ENCODE measurements at places on chromosomes 1 and 21.

DNA sequence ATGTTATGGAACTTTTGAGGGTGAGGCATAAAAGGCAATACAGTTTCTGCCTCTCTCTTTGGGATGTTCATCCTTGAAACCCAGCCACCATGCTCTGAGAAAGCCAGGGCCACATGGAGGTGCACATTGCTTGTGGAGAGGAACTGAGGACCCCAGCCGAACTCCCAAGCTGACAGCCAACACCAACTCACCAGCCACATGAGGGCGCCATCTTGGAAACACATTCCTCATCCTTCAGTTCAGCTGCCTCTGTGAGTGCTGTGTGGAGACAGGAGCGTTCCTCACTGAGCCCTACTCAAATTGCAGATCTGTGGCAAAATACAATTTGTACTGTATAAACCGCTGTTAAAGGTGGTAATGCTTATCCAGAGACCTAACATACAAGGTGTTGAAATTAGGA lies 137.5 kb downstream of the GABPA start:
- DNase-seq = no peak

GRCh38 chr1:181416268-181416860 lies 67.0 kb upstream of the CACNA1E start:
- DNase-seq = no peak

- no peak for DNase-seq
Measured at GRCh38 chr1:84705513-84705912, 15.3 kb upstream of the SSX2IP start.

- DNase-seq = no peak
Measured at GRCh38 chr1:44890007-44890406, 47.0 kb upstream of the PTCH2 start.

DNA sequence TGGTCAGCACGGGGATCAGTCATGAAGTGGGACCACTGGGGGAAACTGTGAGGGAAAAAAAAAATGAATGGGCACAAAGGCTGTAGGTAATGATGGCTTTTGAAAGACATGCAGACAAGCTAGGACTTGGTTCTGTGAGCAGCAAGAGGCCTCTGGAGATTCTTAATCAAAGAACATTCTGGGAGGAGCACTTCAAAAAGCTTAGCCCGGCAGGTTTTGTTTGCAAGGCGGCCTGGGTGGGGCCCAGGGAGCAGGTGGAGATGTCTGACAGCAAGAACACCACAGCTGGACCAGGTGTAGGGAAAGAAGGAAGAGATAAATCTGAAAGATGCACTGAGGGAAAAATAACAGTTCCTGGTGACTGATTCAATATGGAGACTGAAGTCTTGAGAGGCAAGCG lies 6.0 kb downstream of the TEX35 start:
- DNase-seq = no peak

- no peak for DNase-seq
Measured at GRCh38 chr1:156703741-156704140, 1.6 kb downstream of the CRABP2 start.

DNA sequence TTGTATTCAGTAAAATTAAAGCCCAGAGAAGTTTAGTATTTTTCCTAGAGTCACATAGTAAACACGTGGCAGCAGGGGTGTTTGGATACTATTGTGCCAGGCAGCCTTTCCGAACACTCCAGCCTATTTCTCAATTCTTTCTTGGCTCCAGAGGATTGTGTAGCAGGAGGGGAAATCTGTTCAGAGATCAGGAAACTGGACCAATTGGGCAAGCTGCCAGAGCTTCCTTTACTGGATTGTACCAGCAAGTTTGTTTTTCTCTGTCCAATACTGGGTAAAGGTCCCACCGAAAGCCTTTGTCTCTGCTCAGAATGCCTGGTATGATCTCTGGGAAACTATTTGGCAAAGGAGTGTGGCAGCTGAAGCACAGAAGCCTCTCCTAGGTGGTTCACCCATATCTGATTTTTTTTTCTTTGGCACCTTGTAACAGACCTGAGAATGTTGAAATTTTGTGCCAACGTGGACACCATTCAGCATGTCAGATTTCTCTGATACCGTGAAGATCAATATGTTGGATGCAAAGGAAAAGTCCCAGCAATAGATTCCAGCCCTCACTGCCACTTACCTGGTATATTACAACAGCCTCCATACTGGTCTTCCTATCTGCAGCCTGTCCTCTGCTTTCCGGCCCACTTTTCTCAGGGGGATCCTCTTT lies 126.2 kb downstream of the FGGY start:
- no peak for DNase-seq

DNA sequence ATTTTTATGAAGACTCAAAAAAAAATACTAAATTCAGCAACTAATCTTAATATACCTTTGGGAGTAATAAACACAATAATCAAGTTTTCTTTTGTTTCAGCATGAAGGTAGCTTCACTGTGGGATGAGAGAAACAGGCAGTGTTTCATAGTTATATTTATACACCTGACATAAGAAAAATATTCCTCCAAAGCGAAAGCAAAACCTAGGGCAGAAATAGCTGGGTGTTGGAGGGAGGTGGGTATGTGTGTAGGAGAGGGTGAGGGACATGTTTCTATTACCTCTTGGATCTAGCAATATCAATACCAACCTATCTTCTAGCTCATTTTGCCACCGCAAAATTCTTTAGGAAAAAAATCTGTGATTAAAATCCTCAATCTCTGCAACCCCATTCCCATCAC lies 24.9 kb upstream of the MAN1A2 start:
- no peak for DNase-seq

- no peak for DNase-seq
Measured at GRCh38 chr1:83889707-83890106, 109.2 kb downstream of the TTLL7 start.

DNA sequence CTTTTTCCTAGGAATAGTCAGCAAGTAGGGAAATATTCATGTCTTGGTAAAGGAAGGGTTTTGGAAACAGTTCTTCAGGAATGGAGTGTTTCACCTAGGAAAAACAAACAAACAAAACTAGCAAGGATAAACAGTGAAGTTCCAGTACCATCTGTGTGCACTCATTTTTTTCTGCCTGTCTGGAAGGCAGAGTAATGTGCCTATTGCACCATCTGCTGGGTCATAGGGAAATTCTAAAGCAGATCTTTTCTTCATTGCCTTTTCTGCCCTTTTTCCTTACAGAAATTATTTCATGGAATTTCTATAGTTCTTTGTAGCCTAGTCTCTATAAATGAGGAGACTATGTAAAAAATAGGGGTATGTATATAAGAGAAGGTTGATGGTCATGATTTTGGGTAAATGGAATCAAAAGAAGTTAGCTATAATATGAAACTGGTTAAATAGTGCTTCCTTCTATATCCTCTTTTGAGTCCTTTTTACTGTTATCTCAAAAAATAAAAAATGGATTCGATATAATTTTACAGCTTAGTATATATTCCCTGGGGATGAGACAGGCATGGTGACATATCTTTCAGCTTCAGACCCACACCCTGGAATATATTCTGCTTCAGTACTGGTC lies 3.4 kb upstream of the HRNR start:
- no peak for DNase-seq

DNA sequence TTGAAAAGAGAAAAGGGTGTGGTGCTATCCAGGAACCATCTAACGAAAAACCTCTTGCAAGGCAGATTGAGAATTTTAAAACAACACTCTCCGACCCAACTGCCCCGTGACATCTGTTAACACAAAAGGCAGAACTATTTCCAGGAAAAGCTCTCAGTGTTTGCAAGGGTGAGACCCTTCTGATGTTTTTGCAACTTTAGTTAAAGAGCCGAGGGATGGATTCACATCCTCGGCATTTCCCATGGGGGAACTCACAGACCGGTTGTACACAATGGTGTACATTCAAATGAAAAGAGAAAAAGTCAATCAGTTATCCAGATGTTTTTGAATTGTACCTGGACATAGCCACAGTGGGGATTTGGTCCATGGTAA lies 120.0 kb downstream of the NGF start:
- no peak for DNase-seq

- no peak for DNase-seq
Measured at GRCh38 chr1:243351337-243351736, 95.5 kb downstream of the SDCCAG8 start.

- no peak for DNase-seq
Measured at GRCh38 chr1:44786138-44786840, 1.7 kb downstream of the BEST4 start.

DNA sequence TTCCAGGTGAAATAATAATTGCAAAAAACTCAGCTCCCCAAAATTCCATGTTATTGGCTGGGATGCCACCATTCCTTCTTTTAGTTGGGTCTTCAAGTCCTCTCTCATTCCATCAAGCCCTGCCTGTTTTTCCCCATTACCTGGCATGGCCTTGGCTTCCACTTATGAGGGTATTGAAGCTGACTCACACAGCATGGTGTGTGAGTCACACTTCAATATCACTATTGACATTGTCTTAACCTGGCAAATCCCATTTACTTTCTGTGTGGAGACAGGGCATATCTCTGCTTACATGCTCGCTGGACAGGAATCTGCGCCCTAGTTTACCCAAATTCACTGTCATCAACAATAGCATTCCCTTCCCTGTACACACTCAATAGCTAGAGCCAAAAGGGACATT lies 1806.8 kb downstream of the BRINP3 start:
- no peak for DNase-seq

- DNase-seq = no peak
Measured at GRCh38 chr21:41713495-41714281, 53.2 kb downstream of the RIPK4 start.

DNA sequence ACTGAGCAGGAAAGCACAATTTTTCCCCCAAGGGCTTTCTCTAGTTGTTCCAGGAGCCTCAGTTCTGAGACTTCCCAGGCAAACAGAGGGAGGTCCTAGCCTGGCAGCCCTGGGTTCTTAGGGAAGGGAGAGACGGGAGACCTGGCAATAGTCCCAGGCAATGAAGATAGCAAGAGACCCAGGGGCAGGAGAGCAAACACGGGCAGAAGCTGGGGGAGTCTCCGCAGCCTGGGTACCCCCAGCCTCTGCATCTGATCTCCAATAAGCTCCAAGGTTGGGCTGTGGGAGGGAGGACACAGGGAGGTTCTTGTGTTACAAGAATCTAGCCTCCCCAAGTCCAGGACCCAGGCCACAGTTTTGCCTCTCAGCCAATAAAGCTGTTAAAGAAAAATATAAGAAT lies 2.4 kb downstream of the BLACAT1 start:
- no peak for DNase-seq

- no peak for DNase-seq
Measured at GRCh38 chr1:209624558-209625549, 27.4 kb downstream of the LAMB3 start.

GRCh38 chr21:31873275-31873695 lies 465 bp downstream of the HUNK start:
- DNase-seq = no peak

DNA sequence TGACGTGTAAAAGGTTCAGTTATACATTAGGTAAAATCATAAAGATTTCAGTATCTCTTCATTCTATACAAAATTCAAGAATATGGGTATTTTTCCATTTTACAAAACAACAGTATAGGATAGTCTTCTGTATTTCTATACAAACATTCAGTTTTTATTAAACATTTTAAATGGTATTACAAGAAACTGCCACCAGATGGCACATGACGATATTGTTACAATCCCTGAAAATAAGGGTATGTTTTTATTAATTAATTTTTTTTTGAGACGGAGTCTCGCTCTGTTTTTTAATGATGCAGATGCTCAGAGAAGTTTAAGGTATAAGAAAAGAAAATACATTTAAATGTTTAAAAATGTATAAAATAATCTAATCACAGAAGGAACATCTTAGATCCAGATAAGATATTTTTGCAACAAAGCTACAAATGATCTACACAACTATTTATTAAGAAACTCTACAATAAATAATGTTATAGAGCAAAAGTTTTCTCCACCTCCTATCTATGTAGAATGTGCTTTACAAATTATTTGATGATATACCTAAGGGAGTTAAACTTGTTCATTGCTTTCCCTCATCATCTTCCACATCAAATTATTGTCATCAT lies 23.5 kb upstream of the RSBN1 start:
- DNase-seq = no peak

GRCh38 chr1:108041360-108042142 lies 76.6 kb upstream of the VAV3 start:
- DNase-seq = no peak

DNA sequence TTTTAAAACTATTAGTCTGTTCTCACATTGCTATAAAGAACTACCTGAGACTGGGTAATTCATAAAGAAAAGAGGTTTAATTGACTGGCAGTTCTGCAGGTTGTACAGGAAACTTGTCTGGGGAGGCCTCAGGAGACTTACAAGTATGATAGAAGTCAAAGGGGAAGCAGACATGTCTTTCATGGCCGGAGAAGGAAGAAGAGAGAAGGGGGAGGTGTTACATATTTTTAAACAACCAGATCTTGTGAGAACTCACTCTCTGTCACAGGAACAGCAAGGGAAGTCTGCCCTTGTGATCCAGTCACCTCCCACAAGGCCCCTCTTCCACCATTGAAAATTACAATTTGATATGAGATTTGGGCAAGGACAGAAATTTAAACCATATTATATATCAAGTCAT lies 55.9 kb downstream of the CLIC4 start:
- no peak for DNase-seq

All from SW 1271 (cell line).